ENCODE measurements at places on chromosomes 2 and 18. TPM values are rescaled to one million over a fixed set of nuclear protein-coding genes. Genes with fewer than 3 reads are reported as not detected.

The TMEM17 gene
- total RNA-seq, result 4.7 TPM

- no peak within 1 kb of the TSS for H3K4me3 ChIP-seq
- peaks cover 24% of the 10 kb centered on the region for H3K4me1 ChIP-seq
- DNase-seq, result no peak
- no peaks in the 10 kb centered on the region for H3K36me3 ChIP-seq
These were observed at the start of gene GREB1 for GRCh38 chr2:11533278-11534070. Gene GREB1 (plus strand): TSS chr2:11534045. CDS start chr2:11556615, 22,570 bp downstream.

DNA sequence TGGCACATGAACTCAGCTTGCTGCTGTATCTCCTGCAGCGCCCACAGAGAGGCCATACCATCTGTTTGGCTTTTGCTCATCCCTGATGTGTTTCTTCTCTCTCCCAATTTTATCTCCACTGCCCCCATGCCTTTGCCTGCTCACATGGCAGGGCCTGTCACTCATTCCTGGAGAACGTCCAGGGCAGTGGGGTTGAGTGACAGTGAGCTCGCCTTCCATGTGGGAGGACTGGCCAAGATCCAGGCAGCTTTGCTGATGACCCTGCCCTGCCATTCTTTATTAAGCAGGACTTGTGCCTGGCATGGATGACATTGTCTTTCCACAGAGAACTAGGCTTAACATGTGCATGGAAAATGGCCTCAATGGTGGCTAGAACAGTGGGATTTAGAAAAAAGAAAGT is 230.5 kb upstream of the THSD7B start:
- no peak for DNase-seq
- no peaks in the 10 kb centered on the region for H3K36me3 ChIP-seq
- no peaks in the 10 kb centered on the region for H3K4me1 ChIP-seq
- no peak overlapping the region for H3K4me3 ChIP-seq
- no peaks in the 10 kb centered on the region for H3K27me3 ChIP-seq

The WNT10A gene
- 53.2 TPM for total RNA-seq

Measured in mesothelial cell of epicardium (in vitro differentiated cells).